Activated CD4-positive, alpha-beta T cell treated with anti-CD3 and anti-CD28 coated beads, Interleukin-2, amount 50 U/mL, for 48 hours (primary cell): ENCODE measurements at places on chromosomes 3 and 15.

DNA sequence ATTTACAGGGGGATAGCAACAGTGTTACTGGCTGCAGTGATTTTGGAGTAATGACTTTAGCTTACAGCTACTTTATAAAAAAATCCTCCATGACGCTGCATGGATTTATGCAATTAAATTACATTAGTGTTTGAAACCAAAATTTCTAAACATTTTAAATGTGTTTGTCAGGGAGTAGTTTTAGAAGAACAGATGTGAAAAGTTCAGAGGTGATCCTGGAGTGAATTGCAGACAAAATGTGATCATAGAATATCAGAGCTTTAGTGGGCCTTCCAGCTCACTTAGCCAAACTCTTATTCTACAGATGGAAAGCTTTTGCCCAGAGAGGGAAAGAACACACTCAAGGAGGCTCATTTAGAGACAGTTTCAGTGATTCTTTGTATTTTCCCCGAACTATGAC is 376.3 kb downstream of the LPP start:
- no peak for DNase-seq

- DNase-seq: no peak
Measured at GRCh38 chr15:99495430-99496301, 70.1 kb upstream of the MEF2A start.

GRCh38 chr15:50531766-50532165 is 14.7 kb downstream of the USP50 start:
- DNase-seq: no peak

DNA sequence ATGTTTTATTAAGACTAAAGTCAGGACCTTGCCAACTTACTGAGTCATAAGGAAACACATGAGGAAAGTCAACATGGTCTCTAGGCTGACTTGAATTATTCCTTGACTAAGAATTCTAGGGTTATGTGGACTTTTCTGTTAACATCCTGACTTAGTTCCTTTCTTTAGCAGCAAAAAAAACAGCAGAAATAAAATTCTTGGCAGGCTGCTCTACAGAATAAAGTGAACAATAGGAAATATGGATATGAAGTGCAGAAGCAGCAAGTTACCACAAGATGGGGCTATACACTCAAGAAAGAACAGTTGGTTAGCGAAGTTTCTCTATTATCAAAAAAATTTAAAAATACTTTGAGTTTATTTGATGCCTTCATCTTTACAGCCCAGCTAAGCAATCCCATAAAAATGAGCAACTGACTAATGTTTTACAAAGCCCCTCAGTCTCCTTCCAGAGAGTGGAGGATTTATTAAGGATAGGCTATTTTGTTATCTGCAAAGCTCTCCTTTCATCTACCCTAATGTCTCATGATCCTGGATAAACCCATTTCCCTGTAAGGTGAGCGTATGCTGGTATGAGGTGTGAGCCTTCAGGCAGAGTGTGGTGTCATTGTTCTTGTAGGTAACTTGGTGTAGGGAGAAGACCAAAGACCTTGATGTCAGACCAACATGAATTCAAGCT is 23.1 kb upstream of the MCCC1 start:
- no peak for DNase-seq

DNA sequence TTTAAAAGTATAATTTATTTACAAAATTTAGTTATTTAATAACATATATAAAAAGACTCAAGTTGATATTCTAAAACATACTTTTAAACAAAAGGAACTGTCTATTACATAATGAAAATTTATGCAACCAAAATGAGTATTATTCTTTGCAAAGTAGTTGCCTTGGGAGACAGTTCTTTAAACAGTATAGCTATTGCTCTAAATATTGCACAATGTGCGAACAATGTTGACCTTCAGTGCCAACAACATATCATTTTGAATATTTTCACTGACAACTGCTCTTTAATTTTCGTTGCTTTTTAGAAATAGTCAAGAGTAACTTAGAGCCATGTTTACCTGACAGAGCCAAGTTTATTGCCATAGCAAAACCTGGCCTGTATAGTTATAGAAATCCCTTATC is 124.9 kb downstream of the ZBTB20 start:
- no peak for DNase-seq

DNA sequence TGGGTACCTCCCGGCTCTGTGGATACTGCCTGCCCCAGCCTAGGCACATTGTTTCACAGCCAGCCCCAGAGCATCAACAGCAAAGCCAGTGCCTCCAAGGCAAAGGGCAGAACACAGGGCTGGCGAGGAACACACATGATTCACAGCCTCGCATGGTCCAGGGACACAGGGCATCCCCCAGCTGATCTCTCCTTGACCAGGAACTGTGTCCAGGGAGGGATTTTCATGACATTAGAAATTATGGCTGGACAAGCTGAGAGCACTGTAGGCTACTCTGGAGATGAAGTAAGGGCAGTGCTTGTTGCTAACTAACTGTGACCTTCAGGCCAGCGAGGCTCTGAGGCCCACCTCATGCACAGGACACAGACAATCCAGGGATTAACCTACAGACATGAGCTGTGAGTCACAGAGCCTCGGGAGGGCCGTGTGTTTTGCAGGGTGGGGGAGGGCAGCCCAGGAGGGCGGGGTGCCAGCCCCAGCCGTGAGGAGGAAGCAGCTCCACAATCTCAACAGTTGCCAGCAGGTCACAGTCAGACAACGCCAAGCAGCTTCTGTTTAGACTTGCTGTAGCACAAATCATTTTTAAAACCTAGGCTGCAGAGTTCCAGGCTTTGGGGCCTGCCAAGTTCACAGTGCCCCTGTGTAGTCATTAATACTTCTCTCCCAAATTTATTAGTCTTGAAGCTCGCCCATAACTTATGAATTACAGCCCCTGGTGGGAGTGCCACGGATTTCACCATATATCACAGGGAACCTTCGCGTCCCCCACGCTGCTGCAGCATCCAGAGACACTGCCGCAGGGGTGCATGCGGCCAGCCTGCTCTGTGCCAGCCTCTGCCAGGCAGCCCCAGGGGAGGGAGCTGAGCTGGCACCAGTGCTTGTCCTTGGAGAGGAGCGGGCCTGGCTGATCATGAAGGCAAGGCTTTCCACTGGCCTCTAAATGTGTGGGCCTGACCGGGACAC is 114.7 kb downstream of the ETFA start:
- no peak for DNase-seq

DNA sequence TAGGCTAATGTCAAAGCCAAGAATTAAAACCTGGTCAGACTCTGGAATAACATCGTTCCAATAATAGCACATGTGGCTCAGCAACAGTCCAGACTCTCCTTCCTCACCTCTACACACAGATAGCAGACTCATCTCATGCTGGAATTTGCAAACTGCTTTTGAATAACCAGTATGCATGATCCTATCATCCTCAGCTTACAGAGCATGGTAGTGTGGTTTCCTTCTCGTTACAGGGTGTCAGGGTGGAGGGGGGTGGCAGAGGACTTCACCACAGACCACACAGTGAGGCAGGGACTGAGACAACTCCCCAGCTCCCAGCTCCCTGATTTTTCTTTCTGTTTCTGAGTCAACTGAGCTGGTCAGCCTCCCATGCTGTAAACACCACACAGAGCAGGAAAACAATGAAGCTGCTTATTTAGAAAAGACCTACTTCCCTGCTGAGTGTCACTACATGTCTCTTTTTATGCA is 101.6 kb downstream of the RPL22L1 start:
- DNase-seq: no peak

- DNase-seq: no peak
Measured at GRCh38 chr3:37666618-37667017, 195.1 kb upstream of the CTDSPL start.
